ENCODE measurements at places on chromosomes 5 and 9.

- no peak for DNase-seq
Observed at GRCh38 chr5:56288873-56289601, 55.9 kb upstream of the ANKRD55 start.

DNA sequence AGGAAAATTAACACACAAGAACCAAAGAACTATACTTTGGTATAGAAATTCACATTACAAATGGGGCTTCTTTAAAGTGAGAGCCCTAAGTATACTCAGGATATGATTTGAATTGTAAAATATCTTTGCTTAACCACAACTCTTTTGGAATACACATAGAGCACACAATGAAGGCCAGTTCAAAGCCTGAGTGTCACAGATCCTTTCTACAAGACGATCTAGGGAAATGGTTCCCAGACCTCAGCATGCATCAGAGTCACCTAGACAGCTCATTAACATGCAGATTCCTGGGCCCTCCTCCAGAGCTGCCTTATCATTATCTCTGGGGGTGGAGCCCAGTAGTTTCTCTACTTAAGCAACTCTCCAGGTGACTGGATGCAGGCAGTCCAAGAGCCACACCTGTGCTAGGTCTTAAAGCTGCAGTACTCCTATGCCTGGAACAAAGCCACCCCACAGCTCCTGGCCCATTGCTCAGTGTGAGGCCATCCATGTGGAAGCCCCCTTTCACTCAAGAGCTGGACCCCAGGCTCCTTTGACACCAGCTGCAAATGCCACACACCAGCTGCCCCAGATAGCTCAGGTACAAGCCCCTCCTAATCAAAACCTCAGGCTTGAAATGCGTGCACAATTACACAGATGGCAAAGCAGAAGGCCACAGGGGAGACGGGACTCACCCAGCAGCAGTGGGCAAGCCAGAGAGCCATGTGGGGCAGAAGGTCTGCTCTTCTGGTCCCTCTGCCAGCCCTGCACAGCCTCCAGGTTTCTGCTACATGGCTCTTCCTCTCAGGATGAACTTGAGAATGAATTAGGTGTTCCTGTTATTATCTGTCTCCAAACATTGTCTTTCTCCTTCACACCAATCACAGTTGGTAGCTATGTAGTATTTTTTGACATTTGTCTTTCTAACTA, 106.1 kb downstream of the SH3TC2 start:
- DNase-seq: no peak

- no peak for DNase-seq
Observed at GRCh38 chr5:56693220-56693579, 122.1 kb upstream of the MAP3K1 start.

DNA sequence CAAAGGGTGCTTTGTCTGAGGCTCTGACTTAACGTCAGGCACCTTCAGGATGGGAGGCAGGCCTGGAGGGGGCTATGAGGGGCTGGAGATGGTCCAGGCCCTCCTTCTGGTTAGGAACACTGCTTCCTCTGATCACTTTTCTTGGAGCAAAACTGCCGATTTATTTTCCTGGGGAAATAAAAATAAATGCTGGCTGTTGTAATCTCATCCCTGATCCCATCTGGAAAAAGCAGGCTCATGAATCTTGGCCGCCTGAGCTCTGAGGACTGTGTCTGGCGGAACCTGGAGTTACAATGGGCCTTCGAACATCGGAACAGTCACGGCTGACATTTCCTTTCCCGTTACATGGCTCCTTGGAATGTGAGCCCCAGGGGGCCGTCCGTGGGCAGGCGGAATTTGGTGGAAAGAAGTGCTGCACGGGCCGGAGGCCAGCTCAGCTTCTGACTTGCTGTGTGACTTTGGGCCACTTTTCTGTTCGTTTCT, 157.8 kb downstream of the RGS3 start:
- DNase-seq: peak; percentile 90

- no peak for DNase-seq
Observed at GRCh38 chr5:135473956-135474670, 22.0 kb upstream of the TIFAB start.

GRCh38 chr9:35711501-35712428, 20.2 kb downstream of the TLN1 start:
- DNase-seq: no peak

GRCh38 chr5:73625372-73625943, 538 bp upstream of the ARHGEF28 start:
- no peak for DNase-seq

DNA sequence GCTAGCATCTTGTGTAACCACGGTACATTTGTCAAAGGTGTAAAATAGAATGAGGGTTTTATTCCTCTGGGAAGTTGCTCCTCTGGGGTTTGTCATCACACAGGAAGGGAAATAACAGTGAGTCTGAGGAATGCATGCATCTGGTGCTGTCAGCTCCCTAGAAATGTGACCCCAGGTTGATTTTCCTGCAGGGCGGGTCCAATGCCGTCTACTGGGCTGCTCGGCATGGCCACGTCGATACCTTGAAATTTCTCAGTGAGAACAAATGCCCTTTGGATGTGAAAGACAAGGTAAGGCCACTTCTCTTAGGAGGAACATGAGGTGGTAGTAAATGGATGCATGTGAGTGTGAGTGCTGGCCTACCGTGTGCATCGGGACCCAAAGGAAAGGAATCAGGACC, 78.8 kb upstream of the CTSL start:
- no peak for DNase-seq

Measured in HFFc6 (cell line).